AG04450 (cell line): ENCODE measurements at places on chromosomes 4 and X.

- no peak for DNase-seq
Observed at GRCh38 chr4:144411700-144412099, 234.3 kb upstream of the HHIP start.

DNA sequence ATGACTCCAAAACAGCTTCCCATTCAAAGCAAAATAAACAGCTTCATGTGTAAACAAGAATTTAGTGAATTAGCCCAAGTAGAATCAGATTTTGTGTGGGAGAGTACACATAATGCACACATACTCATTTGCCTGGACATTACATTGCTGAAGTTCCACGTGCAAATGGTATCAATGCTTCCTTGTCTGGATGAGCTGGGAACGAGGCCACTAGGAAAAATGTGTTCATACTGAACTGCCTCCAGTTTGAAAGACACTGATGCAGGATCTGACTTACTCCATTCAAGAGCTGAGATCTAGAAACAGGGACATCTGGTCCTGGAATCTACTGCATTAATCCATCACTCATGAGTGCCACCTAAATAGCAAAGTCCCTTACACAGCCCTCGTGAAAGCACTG lies 228.0 kb downstream of the APBB2 start:
- DNase-seq = no peak

DNA sequence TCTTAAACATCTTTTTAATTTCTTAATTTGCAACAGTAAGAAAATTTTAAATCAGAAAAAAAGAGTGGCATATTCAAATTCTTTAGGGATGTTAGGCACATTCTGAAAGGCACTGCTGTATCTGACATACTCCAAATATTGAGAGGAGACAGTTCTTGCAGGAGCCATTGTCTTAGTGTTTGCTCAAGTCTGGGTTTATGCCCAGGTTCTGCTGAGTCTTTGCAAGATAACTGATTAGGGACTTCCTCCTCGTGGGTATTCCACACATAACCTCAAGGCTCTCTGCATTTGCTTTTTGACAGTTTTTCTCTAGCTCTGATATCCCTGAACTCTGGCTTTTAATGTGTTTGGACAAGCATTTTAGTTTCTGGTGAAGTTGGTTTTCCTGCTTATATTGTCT lies 52.6 kb downstream of the RPS3A start:
- DNase-seq = no peak

GRCh38 chr4:134147941-134148340 lies 53.6 kb downstream of the PABPC4L start:
- DNase-seq = no peak

DNA sequence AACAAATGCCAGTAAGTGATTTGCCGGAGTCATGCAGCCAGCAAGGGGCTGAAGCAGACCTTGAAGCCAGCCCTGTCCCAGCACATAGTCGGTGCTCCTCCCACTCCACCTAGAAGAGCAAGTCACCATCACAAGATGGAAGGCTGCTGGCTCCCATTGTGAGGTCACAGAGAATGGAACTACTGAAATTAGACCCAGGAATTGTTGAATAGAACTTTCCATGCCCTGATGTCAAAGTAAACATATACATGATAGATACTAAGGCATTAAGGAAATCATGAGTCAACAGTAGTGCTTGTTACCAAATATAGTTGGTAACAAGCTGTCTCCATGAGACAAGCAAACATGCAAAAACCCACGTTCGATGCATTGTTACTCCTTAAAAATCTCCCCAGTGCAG lies 177.1 kb upstream of the MID1 start:
- DNase-seq = peak; percentile 8

DNA sequence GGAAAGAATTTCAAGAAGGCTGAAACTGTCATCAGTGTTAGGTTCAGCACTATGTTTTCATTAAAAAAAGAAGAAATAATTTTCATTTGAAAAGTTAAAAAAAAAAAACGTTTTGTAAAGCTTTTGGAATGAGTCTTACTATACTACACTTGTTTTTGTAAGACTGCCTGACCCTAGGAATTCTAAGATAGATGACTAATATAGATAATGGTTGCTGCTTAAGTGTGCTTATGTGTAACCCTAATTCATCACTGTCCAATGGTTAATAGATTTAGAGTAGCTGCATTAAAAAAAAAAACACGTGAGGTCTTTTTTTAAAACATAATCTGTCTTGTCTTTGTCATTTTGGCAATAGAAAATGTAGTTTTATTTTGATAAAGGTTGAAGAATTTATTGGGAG lies 323.2 kb downstream of the IL1RAPL1 start:
- no peak for DNase-seq

DNA sequence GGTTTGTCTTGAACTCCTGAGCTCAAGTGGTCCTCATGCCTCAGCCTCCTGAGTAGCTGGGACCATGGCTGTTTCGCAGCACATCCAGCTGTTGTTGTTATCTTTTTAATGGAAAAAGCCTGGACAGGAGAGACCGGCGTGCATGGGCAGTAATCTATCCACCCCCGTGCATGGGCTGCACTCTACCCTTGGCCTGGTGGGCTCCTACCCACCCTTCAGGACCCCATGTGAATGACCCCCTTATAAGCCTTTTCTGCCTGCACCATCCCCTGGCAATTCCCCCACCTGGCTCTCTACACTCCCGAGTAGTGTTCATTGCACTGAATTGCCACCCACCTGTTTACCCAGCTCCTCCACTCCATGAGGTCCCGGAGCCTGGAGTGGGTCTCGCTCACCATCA lies 18.9 kb upstream of the HTRA3 start:
- DNase-seq = no peak

GRCh38 chrX:40043895-40044294 lies 53.9 kb downstream of the BCOR start:
- no peak for DNase-seq

DNA sequence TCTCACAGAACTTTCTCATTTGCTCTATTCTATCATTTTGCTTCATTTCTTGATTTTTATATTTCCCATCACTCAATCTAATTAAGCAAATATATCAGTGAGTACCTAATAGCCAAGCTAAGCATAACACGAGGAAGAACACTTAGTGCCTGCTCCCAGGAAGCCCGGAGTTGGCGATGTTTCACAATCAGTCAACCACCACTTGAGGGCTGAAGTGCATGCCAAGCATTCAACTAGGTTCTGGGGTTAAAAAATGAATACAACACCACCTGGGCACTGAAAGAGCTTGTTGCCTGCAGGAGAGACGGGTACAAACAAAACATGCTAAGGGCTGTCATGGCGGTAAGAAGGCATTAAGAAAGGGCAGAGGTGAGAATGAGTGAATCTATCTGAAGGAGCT lies 47.5 kb downstream of the UCHL1 start:
- DNase-seq = no peak

DNA sequence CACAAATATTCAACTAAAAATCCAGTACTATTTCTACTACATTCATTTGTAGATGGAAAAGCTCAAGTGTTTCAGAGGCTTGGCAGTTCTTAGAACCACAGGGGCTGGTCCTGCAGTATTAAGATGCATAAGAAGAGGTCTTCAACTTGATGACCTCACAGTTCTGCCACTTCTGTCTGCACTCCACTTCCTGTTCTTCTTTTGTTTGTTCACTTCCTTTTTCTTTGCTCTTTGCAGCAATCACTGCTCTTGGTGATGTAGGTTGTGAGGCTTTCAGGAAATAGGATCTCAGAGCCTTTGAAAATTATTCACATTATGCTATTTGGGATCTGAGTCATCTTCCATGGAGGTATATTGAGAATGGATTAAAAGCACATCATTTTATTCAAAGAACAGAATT lies 602.0 kb upstream of the CPEB2 start:
- no peak for DNase-seq

DNA sequence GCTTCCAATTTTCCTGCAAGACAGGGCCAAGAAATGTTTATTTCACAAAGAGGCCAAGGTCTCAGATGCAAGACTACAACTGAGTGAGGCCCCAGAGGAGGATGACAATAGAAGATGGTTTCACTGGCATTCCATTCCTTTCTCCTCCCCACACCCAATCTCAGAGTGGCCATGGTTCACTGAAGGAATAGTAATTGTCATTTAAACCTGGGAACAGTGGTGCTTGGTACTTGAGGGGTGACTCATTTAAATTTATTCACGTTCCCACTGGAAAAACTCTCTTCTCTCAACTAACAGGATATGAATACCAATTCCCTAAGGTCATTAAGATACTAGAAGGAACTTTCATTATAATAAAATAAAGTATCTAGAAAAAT lies 35.3 kb upstream of the CXCL8 start:
- DNase-seq = no peak

DNA sequence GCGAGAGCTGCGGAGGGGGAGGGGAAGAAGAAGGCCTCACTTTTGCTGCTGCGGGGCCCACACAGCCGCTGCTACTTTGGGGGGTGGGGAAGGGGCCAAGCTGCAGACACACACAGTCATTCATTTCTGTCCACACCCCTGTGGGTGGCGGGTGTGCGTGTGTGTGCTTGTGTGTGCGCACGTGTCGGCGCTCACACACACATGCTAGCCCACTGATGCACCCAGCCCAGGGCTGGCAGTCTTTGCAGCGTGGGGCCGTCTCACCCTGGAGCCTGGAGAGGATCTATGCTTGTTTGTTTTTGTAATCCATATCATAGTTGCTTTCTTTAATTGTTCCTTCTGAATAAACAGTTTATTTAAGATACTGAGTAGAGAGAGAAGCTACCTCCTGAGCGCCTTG lies 4.0 kb downstream of the DUSP9 start:
- DNase-seq = no peak

- no peak for DNase-seq
Observed at GRCh38 chr4:180790471-180790870, 1452.7 kb upstream of the TENM3 start.

DNA sequence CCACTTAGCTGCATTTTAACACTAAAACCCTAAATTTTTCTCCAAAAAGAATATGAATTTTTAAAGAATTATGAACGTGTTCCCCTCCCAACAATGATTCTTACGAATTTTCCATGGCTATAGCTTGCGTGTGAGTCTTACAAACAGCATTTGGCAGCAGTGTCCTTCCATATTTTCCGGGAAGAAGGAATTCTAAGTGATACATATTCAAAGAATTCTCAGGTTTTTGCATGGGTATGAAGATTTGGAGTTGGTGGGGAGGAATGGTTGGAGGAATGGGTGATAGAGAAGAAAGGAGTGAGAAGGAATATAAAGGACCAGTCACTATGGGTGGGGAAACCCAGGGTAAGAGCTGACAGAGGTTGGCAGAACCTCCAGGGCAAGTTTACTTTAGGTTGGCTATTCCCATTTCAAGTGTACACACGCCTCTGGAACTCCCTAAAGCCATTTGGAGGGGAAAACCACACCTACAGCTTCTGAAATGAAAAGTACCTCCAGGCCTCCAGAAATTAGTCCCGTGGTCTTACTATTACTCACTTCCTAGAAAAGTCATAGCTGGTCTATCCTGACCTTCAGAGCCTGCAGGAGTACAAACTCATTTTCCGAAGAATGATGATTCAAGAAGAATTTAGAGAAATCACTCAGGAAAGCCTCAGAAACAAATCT lies 420.8 kb upstream of the DIPK2B start:
- DNase-seq = no peak

DNA sequence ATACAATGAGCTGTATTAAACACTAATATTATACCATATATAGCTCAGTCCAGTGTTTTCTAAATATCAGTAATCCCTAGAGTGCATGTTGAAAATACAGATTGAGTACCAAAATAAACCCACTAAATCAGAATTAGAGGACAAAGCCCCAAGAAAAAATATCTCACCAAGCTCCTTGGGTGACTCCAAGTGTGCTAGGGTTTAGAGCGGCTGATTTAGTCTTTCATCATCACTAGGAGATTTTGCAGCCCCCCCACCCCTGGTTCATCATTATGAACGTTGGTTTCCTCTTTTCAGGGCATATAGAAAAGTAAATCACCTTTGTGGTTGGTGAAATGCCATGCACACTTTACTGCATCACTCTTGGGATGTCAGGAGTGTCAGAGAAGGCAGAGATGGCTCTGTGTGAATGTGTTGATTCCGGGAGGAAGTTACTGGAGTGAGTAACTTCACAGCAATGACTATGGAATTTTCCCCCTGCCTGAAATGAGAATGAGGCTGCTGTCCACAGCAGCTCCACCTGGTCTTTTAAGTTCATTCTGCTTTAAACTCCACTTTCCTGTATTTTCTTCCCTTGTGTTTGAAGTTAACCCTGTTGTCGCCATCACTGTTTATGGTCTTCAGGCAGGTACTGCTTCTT lies 25.2 kb upstream of the ANAPC4 start:
- DNase-seq = peak; percentile 24

DNA sequence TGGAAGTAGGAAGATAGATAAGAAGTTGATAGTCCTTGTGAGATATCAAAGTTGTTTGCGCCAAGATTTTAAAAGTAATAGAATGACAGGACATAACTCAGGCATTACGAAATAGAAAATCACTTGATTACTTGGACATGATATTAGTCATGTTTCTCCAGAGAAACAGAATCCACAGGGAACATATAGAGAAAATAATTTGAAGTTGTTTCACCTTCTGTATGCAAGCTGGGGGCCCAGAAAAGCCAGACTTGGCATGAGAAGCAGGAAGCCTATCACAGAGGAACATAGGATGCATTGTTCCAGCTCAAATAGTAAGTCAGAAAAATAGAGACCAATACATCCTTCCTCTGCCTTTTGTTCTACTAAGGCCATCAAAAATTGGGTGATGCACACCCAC lies 715.9 kb downstream of the TECRL start:
- DNase-seq = no peak

DNA sequence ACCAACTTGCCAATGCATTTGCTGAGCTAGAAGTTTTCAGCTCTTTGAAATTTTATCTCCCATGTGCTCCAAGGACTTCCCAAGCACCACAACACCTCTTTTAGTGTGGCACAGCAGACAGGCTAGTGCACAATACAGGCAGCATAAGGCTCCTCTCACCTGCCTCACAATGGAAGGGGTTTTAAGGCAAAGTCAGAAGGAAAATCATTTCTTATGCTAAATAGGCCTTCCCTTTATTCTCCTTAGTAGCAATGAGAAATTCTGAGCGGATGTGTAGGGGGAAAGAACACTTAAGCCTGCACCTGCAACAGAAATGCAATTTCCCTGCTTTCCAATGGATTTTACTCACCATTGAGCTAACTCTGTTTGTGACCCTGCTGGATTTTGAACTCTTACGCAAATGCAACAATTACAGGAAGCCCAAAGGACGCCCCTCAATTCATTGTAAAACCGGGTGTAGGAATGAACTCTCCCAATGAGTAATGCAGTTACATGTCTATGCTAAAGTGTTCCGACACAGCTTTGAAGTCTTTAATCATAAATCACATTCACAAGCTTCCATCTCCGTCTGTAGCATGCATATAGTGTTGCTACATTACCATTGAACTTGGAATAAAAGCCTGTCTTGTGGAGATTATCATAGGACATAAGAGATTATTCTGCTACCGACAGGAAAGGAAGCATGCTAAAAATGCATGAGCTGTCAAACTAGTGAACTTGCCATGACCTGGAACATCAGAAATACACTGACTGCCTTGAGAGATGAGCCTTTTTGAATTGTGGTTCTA lies 1084.9 kb downstream of the RPA4 start:
- DNase-seq = no peak

- no peak for DNase-seq
Observed at GRCh38 chr4:78038704-78039103, 18.4 kb upstream of the FRAS1 start.

GRCh38 chrX:47518144-47518543 lies 35.1 kb upstream of the ZNF41 start:
- no peak for DNase-seq

GRCh38 chr4:94577136-94577535 lies 125.4 kb downstream of the PDLIM5 start:
- no peak for DNase-seq
